ENCODE measurements at places on chromosomes 2 and 18.

DNA sequence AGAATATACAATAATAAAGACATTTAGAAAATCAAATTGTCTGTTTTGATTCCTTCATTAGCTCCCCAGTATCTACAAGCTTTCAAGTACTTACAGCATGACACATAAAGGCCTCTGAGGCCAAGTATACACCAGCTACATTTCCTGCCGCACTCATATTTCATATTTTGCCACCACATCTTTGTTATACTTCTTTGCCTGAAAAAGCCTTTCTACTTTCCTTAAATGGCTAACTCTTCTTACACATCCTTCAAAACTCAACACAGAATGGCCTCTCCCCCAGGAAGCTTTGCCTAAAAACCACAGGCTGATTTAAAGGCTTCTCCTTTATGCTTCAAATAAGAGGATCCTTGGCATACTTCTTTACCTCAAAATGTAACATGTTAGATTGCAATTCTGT, 4.5 kb downstream of the STK17B start:
- no peak for DNase-seq

- DNase-seq, result no peak
Observed at GRCh38 chr2:107931412-107931811, 54.9 kb upstream of the SLC5A7 start.

DNA sequence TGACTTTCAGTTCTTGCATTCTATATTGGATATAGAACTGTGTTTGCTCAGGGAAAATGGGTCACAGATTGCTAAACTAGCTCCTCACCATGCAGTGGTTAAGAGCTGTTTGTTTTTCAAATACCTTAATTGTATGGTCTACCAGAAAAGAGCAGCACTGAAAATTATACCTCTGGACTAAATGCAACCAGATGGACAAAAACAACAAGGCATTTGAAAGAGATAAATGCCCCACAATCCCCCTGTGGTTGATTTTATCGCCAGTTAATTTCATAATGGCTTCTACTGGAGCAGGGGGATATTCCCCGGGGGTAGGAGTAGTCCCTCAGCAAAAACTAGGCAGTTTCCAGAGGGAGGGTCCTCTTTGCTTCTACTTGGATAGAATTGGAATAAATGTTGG, 267.9 kb upstream of the TNP1 start:
- no peak for DNase-seq

- no peak for DNase-seq
Observed at GRCh38 chr2:105406221-105406620, 7.4 kb upstream of the FHL2 start.

DNA sequence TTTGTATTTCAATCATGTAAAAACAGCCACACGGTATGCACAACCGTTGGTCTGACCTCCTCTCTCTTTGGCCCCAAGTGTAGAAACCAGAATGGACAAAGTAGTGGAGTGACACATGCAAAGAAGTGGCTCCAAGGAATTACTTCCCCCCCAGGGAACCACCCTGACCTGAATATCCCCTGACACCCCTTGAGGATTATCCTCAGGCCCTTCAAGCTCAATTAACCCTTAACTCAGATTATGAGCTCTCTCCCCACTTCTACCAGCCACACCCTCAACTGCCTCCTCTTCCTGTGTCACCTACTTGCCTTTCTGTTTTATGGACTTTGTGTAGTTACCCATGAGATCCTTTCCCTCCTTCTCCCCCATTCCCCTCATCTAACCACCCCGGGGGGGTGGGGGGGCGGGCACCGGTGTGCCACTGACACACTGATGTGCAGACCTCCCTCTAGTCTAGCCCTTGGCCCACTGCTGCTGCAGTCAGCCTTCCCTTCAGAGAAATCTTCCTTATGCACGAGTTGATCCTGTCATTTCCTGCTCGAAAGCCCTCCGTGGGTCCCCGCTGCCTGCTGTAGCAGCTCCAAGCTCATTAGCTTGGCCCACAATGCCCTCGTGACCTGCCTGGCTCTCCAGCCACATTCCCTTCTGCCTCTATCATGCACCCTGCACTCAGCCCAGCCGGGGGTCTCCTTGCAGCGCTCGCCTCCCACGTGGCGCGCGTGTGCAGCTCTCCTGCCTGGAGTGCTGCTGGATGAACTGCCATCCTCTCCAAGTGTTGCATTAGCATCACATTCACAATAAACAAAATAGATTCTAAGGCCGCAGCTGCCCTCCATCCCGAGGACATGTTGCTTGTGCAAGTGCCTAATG, 40.1 kb upstream of the TMEM177 start:
- DNase-seq, result no peak

DNA sequence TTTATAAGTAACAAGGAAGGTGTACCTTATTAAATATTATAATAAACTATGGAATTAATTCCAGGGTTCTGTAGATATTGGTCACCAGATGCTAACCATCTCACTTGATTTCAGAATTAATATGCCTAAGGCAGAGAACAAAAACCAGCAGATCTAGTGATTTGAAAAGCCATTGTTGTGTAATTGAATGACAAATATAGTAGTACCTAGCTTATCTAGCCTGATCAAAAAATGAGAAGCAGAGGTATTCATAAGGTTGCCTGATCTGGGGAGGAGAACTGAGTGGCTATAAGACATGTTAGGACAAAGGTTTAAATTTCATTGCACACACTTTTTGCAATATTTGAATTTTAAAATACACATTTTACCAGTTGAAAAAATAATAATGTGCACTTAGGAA, 132.0 kb upstream of the UBE2E3 start:
- no peak for DNase-seq

DNA sequence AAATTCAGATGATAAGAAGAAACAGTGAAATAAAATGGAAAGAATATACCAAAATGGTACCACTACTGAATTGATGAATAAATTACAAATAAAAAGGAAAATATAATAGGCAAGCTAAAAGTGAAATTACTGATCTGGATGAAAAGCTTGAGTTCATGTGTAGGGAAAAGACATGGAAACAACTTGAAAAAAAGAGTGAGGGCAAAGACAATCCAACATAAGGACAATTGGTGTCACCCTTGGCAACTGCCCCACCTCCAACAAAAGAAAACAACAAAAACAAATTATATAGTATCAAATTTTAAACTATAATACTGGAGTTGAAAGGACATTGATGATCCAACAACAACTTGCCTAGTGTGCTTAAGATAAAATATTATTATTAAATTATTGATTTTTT, 37.6 kb downstream of the PPP1R1C start:
- no peak for DNase-seq

DNA sequence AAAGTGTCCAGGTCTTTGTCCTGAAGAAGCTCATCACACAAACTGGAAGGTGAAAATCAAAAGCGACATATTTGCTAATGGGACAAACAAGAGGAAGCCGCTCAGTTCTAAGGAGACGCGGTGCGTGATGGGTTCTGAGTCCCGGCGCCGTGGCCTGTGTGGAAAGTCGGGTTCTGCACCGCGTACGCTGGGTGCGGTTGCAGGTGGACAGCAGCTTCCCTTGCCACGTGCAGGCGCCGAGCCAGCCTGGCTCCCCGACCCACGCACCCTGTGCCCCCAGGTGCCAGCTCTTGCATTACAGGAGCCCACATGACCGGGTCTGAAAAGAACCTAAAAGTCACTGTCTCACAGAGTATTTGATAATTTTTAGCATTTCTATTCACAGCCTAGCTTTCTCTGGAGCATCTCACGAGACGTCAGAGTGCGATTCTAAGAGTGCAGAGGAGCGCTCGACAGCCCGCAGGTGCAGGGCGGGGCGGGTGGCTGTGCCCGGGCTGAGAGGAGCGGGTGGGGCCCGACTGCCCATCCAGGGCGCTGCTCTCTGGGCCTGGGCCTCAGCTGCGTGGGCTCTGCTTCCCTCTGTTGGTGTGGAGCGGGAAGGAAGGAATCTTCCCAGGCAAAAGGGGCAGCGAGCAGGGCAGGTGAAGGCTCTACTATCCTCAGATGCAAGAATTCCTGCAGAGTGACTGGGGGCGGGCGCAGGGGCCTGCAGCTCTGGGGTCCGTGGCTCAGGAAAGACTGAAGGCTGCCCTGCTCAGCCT, 39.4 kb downstream of the MYT1L start:
- no peak for DNase-seq

DNA sequence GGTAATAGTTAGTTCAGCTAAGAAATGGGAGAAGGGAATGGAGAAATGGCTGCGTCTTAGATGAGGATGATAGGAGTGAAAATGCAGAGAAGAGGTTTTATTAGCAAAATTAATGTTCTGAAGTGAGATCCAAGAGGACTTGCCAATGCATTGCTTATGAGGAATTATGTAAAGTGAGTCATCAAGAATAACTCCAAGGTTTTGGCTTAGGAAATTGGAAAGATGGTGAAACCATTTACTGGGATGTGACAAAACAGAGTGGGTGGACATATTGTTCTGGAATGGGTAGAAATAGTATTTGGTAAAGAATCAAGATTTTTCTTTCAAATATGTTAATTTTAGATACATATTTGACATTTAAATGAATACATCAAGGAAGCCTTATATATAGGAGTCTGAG, 306.6 kb upstream of the CYRIA start:
- no peak for DNase-seq

- DNase-seq, result no peak
Observed at GRCh38 chr2:215434447-215435279, 1.2 kb downstream of the FN1 start.

GRCh38 chr2:156958374-156958773, 299.1 kb upstream of the GALNT5 start:
- no peak for DNase-seq

DNA sequence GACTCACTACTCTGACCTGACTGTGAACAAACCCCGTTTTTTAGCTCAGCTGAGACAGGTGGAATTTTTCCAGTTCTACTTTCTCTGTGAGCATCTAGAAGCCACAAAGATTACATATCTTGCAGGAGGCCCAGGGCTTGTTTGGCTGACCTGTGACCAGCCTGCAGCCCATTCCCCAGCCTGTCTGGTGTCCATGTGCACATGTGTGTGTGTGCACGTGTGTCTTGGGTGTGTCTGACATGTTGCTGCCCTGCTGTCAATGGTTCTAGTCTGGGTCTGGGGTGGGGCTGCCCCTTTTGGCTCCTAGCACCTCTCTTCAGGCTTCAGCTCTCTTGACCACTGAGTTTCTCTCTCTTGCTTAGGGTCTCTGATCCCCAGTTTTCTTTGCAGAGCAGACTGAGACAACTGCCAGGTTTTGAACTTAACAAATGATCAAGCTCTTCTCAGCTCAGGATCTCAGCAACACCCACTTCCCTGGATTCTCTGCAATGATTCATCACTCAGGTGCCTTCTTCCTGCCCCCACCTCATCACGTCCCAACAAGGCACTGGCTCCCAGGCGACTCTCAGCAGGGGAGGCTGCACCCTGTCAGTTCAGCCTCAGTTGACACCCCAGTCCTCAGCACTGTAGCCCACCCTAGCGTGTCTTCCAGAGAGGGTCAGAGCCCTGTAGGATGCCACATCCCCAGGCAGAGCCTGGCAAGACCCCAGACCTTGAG, 130.3 kb downstream of the CELF4 start:
- no peak for DNase-seq

DNA sequence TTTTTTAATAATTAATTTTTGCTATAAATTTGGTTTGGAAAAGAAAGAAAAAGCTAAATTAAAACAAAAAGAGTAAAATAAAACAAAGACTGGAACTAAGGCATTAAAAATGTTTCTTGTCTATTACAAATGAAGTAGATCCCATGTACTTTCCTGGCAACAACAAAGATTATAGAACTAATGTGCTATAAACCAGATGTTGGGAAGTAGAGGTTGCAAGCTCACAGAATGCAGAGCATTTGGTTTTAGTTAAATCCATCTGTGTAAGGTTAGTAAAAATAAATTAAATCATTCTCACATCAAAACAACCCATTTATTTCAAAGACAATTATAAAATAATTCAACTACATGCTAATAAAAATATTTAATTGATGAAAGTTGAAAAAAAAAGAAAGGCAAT, 157.2 kb upstream of the ZC3H15 start:
- DNase-seq, result no peak

DNA sequence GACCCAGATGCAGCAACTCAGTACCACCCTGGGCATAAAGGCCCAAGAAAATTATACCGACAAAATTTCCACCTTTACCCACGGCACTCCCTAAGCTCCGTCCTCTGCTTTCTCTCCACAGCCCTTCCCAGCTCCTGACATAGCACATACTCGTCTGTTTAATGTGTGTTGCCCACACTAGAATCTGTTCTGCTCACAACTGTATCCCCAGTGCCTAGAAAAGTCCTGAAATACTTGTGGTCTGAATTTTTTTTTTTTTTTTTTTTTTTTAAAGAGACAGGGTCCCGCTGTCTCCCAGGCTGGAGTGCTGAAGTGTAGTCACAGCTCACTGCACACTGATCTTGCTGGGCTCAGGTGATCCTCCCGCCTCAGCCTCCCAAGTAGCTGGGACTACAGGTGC, 62.3 kb downstream of the ADCY3 start:
- no peak for DNase-seq

GRCh38 chr2:176856683-176857082, 355.9 kb upstream of the HNRNPA3 start:
- no peak for DNase-seq

GRCh38 chr2:28401411-28401810, 8.8 kb downstream of the FOSL2 start:
- no peak for DNase-seq

Data from T-helper 17 cell (primary cell).